ENCODE measurements at places on chromosomes 4 and X.

GRCh38 chrX:85808217-85808616, 239.1 kb downstream of the CHM start:
- no peak for DNase-seq

GRCh38 chr4:86497980-86498862, 95.9 kb upstream of the PTPN13 start:
- no peak for DNase-seq

DNA sequence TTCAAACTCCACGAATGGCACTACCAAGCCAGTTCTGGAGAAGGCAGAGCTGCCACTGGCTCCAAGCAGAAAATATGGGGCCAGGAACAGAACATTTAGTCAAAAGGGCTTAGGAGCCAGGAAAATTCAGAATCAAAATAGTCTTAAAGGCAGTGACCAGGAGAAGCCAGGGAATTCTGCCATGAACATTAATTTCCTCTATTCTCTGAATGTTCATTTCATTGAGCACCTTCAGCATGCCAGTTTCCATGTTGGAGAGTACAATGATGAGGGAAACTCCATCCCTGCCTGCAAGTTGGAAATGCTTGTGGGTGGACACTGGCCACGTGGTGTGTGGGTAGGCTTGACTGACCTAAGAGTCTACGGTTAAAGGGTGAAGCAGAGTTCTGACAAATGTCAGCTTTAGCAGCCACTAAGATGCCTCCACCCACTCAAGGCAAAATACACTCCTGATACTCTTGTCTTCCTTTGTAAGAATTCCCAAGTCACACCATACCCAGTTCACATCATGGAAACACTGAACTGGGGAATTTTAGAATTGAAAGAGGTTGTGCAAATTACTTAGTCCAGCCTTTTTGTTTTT, 190.1 kb upstream of the C1QTNF7 start:
- DNase-seq, result no peak

DNA sequence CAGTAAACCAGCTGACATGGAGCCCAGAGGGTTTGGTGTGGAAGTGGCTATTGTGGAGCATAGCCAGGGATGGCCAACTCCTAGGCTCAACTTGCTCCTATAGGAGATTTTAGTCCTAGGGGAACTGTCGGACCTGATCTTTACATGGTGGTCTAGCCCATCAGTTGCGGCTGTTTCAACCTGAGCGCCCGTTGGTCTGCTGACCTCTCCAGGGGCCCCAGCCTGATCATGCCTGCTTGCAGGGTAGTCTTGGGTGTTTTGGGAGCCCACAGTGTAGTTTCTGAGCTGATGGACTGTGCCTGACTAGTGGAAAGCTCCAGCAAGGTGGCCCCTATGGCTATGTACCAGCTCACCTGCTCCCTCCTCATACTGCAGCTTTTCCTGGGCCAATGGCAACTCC, 597.0 kb downstream of the IQCM start:
- no peak for DNase-seq

- DNase-seq, result no peak
These were observed 127.1 kb downstream of the CFAP299 start for GRCh38 chr4:80462621-80463091.

DNA sequence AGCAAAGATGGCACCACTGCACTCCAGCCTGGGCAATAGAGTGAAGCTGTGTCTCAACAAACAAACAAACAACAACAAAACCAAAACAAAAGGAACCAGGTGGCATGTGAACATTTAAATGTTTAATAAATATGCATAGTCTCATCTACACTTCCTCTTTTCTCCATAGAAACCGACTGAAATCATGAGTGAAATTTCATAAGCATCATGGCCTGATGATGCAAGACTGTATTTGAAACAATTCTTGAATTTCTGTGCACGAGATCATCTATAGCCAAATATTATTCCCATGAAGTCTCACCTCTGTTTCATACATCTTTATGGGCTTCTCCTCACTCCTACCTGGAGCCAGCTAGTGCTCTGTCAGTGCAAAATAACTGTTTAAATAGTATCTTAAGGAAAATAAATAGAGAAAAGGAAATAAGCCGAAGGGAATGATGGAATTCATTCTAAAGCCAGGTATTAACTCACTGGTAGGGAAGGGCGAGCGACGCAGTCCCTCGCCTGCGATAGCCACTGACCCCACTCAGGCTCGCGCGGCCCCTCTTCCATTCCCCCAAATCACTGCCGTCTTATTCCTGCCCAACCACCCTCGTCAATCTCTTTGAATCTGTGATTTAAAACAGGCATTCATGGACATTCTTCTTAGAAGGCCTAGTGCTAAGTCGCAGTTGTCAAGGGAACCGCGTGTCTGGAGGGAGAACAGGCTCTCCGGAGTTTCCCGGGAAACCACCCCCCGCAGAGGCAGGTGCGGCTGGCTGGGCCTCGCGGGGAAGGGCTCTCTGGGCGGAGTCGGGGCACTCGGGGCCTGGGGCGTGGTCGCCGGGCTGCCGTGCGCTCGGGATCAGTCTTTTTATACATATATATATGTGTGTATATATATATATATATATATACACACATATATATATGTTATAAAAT, 52.4 kb upstream of the TRIM2 start:
- peak; percentile 66 for DNase-seq

DNA sequence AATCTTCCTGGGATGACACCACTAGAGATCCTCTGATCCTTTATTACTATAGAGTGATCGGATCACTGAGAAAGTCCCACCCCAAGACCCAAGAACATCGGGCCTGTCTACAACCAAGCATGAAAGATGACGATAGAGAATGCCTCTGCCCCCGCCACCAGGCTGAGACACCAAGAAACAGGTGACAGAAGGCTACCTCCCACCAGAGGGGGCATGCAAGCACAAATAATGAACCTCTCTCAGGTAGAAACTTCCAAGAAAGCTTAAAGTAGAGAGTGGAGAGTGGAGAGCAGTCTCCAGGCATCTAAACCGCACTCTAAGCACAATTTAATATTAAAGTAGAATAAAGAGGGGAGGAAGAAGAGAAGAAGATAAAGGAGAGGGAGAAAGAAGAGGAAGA, 402.6 kb downstream of the INPP4B start:
- no peak for DNase-seq

DNA sequence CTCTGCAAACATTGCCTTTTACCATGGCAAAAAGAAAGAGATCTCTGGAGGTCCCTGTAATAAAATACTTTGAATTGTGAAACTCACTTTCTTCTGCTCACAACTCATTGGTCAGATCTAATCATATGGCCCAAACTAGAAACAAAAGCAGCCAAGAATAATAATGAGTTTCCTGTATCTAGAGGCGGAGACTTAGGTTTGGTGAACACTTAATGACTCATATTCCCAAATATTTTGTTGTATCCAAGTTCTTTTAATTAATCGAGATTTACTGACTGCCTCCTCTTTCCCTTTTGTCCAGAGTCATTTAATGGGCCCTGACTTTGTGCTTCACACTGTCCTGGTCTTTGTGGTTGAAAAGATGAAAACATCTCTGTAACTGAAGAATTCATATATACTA, 190.6 kb downstream of the CCSER1 start:
- DNase-seq, result no peak

- no peak for DNase-seq
These were observed 266.7 kb upstream of the CLNK start for GRCh38 chr4:10951306-10951705.

DNA sequence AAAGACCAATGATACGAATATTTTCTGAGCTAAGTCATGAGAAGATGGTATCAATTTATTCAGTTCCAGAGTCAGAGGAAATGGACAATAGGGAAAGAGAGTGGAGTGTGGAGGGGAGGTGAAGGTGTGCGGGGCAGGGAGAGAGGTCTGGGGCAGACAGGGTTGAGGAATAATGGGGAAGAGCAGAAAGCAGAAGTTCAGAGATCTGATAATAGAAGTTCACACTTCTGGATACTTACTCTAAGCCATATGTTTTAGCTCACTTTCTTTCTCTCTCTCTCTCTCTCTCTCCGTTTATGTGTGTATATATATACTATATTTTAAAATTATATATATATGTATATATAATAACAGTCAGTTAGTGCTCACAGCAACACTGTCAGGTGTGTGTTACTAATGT, 40.4 kb downstream of the FOXR2 start:
- DNase-seq, result no peak

DNA sequence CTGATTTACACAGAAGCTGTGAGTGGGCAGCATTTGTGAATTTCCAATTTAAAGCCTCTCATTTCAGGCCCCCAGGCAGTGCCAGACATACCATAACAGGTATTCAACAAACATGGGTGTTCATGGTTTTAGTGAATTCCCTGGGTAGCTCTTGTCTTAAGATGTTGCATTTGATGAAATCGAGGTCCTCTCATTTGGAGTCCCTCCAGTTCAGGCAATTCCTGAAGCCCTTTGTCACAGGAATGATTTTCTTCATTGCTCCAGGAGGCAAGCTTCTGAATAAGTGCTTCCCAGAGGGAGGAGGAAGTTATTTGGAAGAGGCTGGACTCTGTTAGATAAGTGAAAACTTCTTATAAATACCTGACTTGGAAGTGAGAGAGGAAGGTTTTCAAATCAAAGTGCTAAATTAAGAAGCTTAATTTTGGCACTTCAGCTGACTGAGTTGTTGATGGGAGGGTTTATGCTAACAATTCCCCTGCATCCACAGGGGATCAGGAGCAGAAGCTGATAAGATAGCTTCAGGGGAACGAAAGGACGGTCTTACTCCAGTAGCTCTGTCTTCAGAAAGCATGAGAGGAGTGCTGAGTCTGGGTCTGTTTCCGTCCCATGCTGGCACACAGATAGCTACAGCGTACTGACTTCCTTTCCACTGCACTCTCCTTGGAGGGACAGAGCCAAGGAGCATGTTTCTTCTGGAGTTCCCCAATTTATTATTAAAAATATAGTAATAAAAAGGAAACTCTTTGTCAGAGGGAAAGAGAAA, 543.1 kb downstream of the GBA3 start:
- DNase-seq, result no peak

DNA sequence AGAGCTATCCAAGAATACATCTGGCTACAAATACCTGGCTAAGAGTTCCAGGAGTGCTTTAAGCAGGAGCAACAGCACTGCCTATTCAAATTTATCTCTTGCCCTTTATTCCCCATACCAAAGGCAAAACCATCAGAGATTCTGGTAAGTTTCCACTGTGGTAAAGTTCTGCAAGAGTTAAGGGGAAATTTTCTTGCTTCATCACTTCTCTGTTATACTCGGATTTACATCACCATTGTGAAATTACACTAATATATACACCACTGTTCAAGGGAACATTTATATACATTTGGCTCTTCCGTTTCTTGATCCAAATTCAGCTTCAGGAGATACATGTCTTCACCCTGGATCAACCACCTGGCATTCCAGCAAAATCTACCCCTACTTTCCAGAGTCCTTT, 70.8 kb upstream of the PTPN13 start:
- no peak for DNase-seq

DNA sequence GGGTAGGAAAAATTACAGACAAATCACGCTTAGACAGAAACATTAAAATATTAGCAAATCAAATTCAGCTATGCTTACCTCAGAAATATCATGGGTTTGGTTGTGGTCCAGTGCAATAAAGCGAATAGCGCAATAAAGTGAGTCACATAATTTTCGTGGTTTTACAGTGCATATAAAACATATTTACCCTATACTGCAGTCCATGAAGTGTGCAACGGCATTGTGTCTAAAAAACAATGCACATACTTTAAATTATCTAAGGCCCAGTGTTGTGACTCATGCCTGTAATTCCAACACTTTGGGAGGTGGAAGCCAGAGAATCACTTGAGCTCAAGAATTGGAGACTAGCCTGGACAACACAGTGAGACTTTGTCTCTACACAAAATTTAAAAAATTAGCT, 195.7 kb upstream of the IL1RAPL1 start:
- DNase-seq, result no peak

DNA sequence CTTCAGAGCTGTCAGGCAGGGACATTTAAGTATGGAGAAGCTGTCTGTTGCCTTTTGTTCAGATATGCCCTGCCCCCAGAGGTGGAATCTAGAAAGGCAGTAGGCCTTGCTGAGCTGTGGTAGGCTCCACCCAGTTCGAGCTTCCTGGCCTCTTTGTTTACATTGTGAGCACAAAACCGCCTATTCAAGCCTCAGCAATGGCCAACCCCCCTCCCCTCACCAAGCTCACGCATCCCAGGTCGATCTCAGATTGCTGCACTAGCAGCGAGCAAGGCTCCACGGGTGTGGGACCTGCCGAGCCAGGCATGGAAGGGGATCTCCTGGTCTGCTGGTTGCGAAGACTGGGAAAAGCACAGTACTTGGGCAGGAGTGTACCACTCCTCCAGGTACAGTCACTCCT, 59.3 kb downstream of the ZNF674 start:
- no peak for DNase-seq

DNA sequence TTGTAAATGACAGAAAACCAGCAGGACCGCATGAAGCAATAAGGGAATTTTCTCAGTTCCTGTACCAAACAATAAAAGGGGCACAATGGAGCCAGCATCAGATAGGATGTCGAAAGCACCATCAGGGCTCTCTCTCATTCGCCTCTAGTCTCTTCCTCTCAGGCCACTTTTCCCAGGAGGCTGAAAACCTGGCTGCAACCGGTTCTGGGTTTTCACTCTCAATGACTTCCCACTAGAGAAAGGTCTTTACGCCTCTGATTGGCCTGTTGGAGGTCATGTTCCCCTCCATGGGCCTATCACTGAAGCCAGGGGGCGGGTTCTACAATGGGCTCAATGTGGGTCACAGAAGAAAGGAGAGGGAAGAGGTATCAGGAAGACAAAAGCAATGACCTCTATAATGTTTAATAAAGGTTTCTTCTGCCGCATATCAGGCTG, 29.3 kb downstream of the ZNF827 start:
- DNase-seq, result no peak

DNA sequence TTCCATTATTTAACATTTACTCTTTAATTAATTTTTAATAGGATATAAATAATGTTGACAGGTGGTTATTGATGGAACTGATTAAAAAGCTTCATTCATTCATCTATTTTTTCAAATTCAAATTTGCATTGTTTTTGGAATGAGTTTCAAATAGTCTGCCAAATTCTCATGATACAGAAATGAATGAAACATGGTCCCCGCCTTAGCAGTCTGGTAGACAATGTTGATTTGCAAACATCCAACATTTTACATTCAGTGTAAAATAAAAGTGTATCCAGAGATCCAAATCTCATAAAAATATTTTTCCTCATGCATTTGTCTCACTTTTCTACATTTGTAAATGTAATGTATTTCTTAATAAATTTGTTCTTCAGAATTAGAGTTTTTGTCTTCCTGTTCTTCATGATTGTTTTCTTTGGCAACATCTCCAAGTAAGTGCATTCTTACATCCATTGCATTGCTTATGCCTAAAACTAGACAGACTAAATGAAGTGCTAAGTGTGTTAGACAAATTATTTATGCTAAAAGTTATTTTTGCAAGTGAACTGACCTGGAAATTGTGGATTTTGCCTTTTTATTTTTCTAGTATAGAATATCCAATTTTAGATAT, 142.3 kb downstream of the PCDH18 start:
- DNase-seq, result no peak

DNA sequence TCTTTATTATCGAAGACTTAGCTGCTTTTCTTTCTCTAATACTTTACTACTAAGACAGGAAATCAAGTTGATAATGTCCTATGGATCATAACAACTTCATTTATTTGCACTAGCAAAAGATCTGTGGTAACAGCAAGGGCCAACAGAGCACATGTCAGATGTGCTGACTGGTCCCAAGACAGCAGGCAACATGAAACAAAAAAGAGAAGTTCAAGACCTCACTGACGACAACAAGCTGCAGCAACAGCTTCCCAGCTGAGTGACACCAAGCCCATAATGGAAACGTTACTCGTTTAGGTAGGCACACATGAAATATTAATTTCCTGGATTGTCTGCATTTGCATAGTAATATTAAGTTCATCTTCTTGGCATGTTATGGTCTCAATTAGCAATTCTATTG, 126.9 kb downstream of the UNC5C start:
- DNase-seq, result no peak
